ENCODE measurements at places on chromosomes 7 and 10. TPM values are rescaled to one million over a fixed set of nuclear protein-coding genes. Genes with fewer than 3 reads are reported as not detected.

The NOS3 gene
- 0.32 TPM for total RNA-seq

The HKDC1 gene
- 0.13 TPM for total RNA-seq

The RNF32 gene
- total RNA-seq, result 3.2 TPM

GRCh38 chr7:15323550-15323949, 238.3 kb downstream of the AGMO start:
- DNase-seq, result no peak
- H3K36me3 ChIP-seq, result no peaks in the 10 kb centered on the region

GRCh38 chr7:95472581-95473161, 13.1 kb upstream of the ASB4 start:
- H3K27me3 ChIP-seq, result no peaks in the 10 kb centered on the region
- no peak overlapping the region for H3K4me3 ChIP-seq
- no peak overlapping the region for H3K27ac ChIP-seq

- no peak overlapping the region for H3K4me3 ChIP-seq
- H3K4me1 ChIP-seq, result no peaks in the 10 kb centered on the region
- H3K36me3 ChIP-seq, result no peaks in the 10 kb centered on the region
Observed at GRCh38 chr7:1447551-1448244, 11.6 kb downstream of the MICALL2 start.

GRCh38 chr7:77383333-77383740, 32.8 kb downstream of the GSAP start:
- DNase-seq, result no peak
- no peaks in the 10 kb centered on the region for H3K36me3 ChIP-seq
- H3K4me3 ChIP-seq, result no peak overlapping the region
- no peaks in the 10 kb centered on the region for H3K4me1 ChIP-seq
- no peak overlapping the region for H3K27ac ChIP-seq

- no peaks in the 10 kb centered on the region for H3K4me1 ChIP-seq
- DNase-seq, result no peak
- H3K27ac ChIP-seq, result no peak overlapping the region
- H3K27me3 ChIP-seq, result no peaks in the 10 kb centered on the region
- no peak overlapping the region for H3K4me3 ChIP-seq
Observed at GRCh38 chr10:112792487-112793201, 157.4 kb upstream of the TCF7L2 start.

Data from GM12878 (cell line).